ENCODE measurements at places on chromosomes 5 and 9.

- no peak for DNase-seq
Measured at GRCh38 chr5:57494104-57495098, 11.8 kb upstream of the ACTBL2 start.

DNA sequence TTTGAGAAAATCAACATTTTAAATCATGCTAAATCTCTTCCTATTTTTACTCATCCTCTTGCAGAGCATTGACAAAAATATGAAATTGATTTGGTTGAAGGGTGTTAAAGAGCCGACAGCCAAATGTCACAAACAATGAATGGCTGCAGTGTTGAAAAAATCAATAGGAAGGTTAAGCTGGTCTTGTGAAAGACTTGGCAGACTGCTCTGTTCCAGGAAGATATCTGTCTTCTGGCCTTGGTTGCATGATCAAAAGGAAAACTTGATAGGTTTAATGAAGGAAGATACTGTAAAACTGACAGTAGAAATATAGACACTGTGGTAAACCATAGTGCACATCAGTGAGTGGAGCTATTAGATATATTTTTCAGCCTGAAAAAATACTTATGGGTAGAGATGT is 103.6 kb downstream of the PBX3 start:
- DNase-seq: no peak

DNA sequence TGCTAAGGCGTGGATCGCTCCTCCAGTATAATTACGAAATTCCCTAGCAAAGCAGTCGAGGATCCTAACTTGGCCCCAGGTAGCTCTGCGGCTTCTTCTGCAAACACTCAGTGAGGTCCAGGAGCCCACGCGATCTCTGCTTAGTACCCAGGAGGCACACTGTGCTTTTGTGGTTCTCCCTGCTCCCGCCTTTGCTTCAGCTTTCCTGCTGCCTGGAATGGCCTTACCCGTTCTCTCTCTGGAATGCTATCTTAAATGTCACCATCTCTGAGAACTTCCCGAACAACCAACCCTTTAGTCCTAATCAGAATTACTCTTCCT is 639 bp downstream of the INVS start:
- peak; percentile 4 for DNase-seq

DNA sequence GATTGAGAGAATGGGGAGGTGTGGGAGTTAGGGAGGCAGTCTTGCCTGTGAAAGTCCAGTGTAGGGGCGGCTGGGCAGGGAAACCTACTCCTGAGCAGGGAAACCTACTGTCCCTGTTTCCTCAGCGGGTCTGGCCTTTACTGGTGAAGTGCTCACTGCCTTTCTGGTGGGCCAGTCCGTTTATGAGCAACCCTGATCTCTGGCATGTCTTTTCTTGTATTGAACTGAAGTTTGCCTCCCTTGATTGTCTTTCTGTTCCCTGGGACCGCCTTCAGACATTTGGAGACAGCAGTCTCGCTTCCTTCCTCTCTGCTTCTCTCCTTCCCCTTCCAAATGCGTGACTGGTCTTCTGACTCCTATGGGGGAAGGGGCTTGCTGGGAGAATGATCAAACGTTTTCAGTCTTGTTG is 2.9 kb downstream of the SNX18 start:
- DNase-seq: no peak

DNA sequence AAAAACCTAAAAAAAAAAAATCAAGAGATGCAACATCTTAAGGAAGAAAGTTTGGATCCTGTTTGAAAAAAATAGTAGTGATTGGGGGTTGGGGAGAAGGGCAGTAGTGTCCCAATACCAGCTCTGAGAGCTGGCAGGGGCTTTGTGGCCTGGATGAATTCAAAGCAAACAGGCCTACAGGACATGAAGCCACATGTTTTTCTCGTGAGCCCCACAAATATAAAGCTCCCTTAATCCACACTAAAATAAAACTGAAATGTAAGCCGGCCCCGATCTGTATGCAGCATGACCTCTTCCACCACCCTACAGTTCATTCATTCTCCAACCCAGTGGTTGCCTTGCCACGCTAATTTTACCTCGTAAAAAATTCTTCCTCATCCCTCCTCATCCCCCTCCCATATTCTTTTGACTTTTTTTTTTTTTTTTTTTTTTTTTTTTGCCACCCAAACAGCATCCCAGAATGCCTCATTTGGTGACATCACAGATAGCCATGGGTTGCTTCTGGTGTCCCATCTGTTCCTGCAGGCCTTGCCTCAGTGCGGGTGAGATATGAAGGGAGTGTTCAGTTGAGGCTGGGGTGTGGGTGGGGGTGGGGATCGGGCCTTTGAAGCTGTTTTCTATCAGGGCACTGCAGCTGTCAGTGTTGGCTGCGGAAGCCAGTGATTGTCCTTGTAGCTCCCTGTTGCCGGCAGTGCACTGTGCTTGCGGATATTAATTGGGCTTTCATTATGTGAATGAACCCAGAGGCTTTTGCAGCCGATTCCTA is 81.6 kb upstream of the NFIB start:
- DNase-seq: no peak

Data from activated naive CD4-positive, alpha-beta T cell (primary cell).